Activated T-cell treated with anti-CD3 and anti-CD28 coated beads, Interleukin-2, amount 50 U/mL, for 72 hours (primary cell): ENCODE measurements at places on chromosomes 12 and 14. TPM values are rescaled to one million over a fixed set of nuclear protein-coding genes. Genes with fewer than 3 reads are reported as not detected.
A peak's percentile ranks its signal among the peaks of the same experiment; 100 is the strongest.

ACRBP gene
- total RNA-seq = 6.1 TPM

CYP46A1 gene
- 0.09 TPM for total RNA-seq

- no peak for DNase-seq
These were observed 94.3 kb upstream of the NAV3 start for GRCh38 chr12:77736219-77736965.

DNA sequence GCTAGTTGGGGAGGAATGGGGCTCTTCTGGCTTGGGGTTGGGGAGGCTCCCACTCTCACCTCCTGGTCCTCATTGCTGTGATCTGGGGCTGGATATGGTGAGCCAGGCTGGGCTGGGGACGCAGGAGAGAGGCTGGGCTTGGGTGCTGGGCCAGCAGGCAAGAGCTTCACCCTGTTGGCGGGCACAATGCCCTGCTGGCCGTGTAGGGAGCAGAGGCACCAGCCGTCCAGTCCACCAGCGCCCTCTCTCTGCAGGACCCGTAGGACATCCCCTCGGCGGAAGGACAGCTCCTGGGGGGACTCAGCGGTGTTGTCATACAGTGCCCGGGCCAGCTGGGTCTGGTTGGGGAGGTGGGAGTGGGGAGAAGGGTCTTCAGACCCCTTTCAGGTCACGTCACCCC, 4.5 kb downstream of the EFS start:
- DNase-seq = no peak

DNA sequence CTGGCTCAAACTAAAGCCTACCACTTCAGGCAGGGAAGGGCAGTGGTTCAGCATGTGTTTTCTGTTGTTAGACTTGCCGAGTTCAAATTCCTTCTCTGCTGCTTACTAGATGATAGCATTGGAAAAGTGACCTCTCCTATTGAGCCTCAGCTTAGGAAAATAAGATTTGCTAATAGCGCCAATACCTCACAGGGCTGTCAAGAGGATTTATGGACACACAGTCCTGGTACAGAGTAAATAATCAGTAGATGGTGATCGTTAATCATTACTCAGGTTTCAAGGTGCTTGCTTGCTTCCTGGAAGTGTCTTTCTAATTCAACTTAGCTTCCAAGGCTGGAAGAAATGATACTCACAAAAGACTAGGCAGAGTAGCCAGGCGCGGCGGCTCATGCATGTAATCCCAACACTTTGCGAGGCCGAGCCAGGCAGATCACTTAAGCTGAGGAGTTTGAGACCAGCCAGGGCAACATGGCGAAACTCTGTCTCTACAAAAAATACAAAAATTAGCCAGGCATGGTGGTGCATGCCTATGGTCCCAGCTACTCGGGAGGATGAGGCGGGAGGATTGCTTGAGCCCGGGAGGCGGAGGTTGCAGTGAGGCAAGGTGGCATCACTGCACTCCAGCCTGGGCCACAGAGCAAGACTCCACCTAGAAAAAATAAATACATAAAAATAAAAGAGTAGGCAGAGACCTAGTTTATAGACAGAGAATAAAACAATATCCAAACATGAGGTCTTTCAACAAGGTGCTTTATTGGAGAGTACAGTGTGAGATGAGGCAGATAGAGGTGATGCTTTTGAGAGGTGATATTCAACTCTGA, 6.0 kb downstream of the PLA2G1B start:
- no peak for DNase-seq

DNA sequence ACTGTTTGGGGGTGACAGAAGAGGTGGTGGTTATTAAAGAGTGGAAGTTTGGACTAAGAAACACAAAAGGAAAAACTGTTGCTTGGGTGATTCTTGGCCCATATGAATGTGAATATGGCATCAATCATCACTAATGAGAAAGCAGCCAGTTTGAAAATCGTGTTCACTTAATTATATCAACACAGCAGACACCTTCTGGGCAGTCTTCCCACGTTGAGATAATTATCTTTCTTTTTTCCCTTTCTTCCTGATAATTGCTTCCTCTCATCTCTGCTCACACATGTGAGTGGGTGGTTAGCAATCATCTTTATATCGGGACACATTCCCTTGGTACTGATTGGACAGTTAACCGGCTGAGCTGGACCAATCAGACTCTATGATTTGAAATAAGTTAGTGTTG, 539.7 kb downstream of the AACS start:
- DNase-seq = no peak

DNA sequence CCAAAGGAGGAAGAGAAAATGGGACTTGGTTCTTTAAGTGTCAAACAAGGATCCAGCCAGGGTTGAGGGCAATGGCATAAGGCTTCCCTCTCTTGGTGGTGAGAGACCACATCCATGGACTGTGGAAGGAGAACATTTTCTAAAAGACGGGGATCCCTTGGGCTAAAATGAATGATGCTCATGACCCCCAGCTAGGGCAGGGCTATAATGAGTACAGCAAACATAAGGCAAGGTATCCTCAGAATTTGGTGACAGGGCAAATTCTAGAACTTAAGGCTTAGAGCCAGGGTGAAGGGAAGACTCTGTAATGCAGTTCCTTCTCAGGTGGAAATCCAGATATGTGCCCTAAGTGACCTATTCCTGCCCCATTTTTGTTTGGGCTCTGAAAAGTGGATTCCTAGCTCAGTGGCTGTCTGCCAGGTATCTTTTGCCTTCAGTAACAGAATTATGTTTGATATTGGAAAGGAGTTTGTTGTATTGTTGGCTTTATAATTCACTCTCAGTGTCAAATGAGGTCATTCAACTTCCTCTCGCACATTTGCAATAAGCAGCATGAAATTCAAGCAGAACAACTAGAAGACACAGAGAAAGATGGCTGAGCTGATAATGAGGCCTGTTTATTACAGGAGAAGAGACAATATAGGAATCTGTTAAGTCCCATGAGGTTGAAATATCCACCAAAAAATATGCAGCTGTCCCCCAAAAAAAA, 76.8 kb downstream of the DAD1 start:
- DNase-seq = no peak

DNA sequence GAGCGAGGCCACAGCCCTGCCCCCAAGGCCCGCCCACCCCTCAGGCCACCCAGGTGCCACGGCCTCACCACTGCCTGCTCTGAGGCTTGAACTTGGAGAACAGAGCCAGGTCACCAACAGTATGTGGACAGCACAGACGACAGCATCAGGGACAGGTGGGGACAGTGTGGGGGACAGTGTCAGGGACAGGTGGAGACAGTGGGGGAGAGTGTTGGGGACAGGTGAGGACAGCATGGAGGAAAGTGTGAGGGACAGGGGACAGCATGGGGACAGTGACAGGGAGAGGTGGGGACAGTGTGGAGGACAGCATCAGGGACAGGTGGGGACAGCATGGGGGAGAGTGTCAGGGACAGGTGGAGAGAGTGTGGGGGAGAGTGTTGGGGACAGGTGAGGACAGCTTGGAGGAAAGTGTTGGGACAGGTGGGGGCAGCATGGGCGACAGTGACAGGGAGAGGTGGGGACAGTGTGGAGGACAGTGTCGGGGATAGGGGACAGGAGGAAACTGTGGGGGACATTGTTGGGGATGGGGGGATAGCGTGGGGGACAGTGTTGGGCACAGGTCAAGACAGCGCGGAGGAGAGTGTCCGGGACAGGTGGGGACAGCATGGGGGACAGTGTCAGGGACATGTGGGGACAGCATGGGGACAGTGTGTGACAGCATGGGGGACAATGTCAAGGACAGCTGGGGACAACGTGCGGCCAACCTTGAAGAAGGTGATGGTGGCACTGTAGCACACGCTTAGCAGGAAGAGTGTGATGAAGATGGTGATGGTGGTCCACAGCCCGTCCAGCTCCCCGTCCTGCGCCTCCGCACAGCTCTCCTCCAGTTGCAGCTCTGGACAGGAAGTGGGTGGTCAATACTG, 114.9 kb downstream of the TMEM121 start:
- DNase-seq = no peak

DNA sequence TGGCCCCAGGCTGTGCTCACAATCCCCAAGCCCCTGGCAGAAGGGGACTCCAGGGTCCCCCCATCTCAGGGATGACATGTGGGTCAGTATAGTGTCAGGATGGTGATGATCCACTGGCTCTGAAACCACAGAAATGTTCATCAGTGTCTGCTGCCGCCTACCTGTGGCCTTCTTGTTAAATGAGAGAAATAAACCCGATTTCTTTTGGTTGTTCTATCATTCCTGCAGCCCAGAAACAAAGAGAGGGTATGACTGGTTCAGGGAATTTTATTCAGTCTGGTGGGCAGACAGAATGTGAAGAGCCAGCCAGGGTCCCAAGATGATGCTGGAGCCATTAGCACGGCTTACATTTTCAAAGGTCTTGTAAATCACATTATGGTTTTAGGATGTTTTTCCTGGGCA, 86.6 kb downstream of the CRADD start:
- DNase-seq = no peak

GRCh38 chr12:48156652-48157017, 680 bp downstream of the ASB8 start:
- no peak for DNase-seq

DNA sequence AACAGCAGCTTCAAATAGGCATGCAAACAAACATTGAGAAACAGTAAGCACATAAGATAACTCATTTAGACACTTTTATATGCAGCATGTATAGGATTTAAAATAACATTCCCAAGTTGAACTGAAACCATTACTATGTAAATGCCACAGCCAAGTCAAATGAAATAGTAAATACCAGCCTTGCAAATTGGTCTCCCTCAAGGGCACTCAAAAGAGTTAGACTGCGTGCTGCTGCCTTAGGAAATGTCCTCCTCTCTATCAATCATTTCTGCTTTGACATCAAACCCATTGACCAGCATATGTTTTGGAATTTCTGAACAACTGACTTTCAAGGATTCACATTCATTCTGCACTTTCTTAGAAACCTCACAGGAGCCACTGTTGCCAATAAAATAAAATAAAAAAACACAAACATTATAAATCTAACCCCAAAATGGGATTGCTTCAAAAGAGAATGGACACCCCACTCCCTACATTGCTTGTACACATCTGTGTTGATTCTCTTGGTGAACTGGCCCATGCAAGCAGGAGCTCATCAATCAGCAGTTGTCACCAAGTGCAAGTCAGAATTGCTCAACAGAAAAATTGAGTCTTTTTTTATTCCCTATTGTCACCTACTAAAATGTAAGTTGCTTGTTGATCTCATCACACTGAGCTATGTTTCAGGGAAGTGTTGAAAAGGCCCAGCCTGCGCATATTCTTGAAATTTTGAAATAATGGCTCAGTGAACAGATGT, 256.2 kb downstream of the DAD1 start:
- no peak for DNase-seq

DNA sequence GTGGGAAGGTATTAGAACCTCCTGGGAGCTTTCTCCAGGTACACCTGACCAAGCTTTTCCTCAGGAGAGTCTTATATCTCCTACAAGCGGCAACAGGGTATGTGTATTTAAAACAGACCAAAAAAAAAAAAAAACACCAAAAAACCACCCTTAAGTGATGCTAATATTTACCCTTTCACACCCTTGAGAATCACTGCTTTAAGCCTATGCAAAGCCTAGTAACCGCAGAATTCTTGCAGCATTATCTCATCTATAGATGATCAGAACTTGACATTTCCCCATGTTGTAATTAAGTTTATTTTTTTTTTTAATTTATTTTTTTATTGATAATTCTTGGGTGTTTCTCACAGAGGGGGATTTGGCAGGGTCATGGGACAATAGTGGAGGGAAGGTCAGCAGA, 19.3 kb downstream of the ZNF641 start:
- no peak for DNase-seq

- no peak for DNase-seq
These were observed 7.7 kb upstream of the GOLGA5 start for GRCh38 chr14:92786427-92786756.

GRCh38 chr12:55707219-55707671, 459 bp downstream of the ITGA7 start:
- no peak for DNase-seq

DNA sequence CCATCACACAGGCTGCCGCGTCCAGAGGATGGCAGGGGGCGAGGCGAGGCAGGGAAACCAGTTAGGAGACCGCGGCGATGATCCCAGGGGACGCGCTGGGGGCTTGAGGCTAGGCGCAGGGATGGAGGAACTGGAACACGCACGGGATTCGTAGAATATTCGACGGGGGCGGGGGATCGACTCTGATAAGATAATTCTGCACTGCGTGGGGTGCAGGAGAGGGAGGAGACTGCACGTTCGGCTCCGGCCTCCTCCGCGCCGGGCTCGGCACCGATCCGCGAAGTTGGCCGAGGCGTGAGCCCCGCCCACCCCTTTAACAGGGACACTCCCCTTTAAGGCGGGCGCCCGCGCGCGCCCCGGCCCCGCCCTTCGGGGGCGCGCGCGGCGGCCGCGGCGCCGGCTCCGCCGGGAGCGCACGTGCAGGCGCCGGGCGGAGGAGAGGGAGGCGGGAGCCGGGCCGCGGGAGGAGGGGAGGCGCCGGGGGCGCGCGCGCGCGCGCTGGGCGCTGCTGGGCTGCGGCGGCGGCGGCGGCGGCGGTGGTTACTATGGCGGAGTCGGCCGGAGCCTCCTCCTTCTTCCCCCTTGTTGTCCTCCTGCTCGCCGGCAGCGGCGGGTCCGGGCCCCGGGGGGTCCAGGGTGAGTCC, at the start of gene ACVR1B:
TSS of gene ACVR1B (plus strand) at position 501 of the 644 bp plus-strand sequence. CDS start at position 546, 45 bp downstream.
- peak; percentile 92 for DNase-seq

GRCh38 chr12:805022-805632, 52.7 kb downstream of the WNK1 start:
- DNase-seq = no peak

GRCh38 chr12:120397824-120398540, 29.0 kb upstream of the MSI1 start:
- no peak for DNase-seq
